ENCODE measurements at places on chromosomes 4 and X. TPM values are rescaled to one million over a fixed set of nuclear protein-coding genes. Genes with fewer than 3 reads are reported as not detected.

Gene FHL1
- 41.9 TPM for total RNA-seq

Gene ADH7
- total RNA-seq = not detected

Gene SYP
- total RNA-seq = 0.18 TPM

Gene CAPN6
- total RNA-seq = not detected

DNA sequence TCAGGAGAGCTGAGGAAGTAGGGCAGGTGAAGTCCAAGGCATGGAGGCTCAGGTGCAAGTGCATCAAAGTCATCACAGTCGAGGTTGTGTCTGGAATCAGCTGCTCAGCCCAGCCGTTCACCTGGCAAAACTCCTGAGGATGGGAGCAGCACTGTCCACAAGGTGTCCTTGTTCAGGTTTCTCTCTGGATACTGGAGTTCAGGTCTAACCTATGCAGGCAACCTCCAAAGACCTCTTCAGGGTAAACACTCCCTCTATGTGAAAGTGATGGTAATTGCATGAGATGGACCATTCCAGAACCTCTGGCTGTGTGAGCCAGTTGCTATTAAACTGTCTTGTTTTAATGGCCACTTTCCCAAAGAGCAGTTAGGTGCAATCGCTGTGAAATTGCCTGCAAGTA is 120.2 kb upstream of the PSAPL1 start:
- DNase-seq = no peak

DNA sequence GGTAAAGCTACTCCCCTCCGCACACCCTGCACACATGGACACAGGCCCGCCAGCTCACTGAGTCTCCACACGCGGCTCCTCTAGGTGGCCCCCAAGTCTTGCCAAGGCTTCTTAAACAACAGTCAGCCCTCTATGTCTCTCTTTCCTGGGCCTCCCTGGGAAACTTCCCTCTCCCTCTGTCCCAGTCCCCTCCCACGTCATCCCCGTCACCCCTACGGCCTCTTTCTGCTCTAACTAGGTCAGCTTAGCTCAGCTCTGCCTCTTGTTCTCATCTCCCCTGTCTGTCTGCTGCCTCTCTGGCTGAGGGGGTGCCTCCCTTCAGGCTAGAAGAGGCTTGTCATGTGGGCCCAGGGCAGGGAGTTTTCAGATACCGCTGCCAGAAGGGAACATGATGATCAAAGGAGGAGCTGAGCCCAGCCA is 38.8 kb downstream of the SEPTIN6 start:
- DNase-seq = peak; percentile 32

- DNase-seq = no peak
These were observed 40.6 kb downstream of the MRPL1 start for GRCh38 chr4:77903186-77903585.

GRCh38 chrX:129781680-129782495 is 2.1 kb downstream of the SASH3 start:
- DNase-seq = no peak

- no peak for DNase-seq
These were observed 13.6 kb upstream of the GPR174 start for GRCh38 chrX:79130857-79131256.

DNA sequence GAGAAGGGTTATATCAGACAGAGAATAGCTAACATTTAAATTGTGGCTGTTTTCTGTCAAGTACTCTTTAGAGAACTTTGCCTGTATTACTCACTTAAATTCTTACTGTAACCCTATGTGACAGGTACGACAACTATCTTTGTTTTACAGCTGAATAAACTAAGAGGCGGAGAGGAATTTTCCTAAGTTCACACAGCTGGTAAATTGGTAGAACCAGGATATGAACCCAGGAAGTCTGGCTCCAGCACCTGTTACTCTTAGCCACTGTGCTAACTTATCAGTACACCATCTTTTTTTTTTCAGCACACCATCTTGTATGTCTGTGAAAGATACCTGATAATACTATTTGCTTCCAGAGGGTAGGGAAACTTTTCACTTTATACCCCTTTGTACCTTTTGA is 2.0 kb upstream of the SYP start:
- no peak for DNase-seq

DNA sequence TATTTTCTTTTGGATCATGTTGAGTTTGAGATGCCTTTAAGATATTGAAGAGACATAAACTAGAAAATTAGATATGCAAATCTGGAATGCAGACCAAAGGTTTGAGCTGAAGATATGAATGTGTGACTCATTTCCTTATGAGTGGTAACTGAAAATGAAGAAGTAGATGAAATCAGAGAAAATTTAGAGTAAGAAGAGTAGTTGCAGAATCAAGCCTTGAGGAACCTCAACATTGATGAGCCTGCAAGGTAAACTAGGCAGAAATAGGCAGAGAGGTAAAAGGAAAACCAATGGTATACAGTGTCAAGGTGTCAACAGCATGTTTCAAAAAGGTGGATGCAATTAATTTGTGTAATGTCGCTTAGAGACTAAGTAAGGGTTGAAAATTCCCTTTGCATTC is 142.8 kb downstream of the MOSPD2 start:
- DNase-seq = no peak

Measured in fibroblast of the aortic adventitia (primary cell).